ENCODE measurements at places on chromosomes 7 and 10.

- DNase-seq: no peak
Measured at GRCh38 chr10:72267819-72268399, 5.8 kb upstream of the DDIT4 start.

DNA sequence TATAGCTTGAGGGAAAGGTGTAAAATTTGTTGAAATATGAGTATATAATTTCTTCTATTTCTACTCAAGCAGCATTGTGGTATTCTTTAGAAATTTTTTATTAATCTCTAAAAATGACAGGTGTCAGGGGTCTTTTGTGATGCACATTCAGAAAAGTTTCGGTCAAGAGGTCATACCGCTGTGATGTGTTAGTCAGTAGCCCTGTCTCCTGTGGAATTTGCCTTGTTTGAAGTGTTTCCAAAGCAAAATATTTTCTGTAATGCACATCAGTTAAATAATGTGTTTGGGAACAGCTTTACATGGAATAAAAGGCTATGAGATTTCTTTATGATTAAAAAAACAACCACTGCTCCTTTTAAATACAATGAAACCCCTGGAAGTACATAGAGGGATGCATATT, 35.8 kb downstream of the FOXP2 start:
- no peak for DNase-seq

DNA sequence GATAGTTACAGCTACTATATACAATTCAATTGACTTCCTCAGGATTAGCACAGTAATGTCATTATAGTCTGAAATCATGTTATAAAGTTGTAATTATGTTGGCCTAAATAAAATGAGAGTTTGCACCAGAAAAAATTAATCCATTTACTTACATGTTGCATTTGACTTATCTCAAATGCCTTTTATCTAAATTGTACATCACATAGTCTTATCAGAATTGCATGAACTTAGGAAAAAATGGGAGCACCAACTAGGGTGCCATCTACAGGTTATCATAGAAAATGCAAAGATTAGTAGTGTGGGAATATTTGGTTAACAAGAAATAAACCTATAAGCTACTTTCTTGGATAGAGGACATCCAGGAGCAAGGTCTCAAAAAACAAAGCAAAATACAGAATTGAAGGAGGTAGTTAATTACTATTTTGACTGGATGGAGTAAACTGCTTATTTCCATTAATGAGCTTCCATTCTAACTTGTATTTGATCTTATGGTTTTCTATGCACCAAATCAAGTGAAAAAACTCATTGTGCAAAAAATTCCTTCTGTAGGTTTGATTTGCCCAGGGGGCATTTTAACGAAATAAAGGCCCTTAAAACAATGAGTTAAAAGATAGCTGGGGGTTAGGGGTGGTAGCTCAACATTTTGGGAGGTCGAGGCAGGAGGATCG, 60.0 kb upstream of the ORC5 start:
- DNase-seq: no peak

- DNase-seq: no peak
Measured at GRCh38 chr7:96311967-96312366, 9.9 kb downstream of the SLC25A13 start.

DNA sequence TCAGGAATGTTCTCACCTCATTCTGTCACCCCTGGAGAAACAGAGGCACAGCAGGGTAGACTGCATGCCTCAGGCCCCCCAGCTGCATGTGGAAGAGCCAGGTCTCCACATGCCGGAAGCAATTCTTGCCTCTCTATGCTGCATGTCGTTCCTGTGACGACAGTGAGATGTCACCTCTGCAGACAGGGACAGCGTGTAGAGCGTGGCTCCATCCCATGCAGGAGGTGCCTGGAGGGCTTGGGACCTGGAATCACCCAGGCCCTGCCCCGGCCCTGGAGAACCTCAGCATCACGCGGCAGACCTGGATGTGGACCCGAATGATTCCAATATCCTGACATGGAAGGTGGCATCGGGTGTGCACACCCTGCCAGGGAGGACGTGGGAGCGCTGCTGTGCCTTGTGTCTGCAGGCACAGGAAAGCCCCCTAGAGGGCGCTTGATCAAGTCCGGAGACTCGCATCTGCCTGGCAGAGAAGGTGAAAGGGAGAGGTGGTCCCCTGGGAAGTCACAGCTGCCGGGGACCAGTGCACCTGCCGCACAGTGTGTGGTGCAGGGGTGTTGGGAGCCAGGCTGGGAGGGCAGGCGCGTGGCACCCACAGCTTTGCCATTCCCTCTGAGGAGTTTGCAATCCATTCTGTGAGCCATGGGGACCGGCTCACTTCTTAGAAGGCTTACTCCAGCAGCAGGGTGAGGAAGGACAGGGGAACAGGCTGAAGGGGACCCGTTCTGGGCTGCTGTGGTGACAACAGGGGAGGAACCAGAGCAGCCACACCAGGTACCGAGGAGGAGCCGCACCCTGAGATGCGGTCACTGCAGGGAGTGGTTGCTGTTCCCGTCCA, 45.3 kb upstream of the EN2 start:
- peak; percentile 13 for DNase-seq

- DNase-seq: no peak
Measured at GRCh38 chr10:48237259-48238250, 36.9 kb downstream of the FRMPD2 start.

DNA sequence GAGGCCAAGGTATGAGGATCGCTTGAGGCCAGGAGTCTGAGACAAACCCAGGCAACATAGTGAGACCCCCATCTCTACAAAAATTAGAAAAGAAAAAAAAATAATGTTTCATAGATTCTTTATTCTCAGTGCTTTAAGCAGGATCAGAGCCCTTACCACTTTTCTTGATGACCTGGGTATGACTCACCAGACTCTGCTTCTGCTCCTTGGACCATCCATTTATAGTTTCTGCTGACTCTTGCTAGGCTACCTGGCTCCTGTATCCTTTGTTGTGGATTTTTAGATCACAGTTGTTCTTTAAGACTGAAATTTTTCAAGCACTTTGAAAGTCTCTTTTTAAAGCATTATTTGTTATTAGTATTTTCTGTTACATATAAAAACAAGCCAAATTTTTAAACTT, 411.1 kb downstream of the GFRA1 start:
- DNase-seq: no peak

DNA sequence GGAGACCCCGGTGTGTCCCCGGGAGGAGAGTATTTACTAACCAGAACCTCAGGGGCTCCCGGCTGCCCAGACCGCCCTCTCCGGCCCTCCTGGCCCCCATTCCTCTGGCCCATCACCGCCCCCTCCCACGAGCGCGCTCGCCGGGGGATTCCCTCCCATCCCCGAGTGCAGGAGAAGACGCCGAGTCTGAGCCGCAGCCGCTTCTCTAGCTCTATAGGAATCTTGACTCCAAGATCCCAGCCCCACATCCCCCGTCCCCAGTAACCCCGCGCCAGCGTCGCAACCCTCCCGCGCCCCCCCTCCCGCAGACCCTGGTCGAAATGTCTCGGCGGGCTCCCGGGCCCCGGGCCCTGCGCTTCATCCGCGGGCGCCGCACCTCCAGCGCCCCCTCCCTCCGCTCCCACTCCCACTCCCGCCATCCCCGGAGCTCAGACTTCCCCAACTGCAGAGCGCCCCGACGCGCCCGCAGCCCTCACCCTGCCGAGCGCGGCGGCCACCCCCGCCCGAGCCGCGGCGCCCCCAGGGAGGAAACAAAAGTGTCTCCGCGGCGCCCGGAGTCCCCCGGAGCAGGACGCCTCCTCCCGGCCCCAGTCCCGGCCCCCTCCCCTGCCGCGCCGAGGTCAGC, 541 bp downstream of the ELMO1 start:
- DNase-seq: no peak

GRCh38 chr10:10479465-10479864, 538.2 kb upstream of the CELF2 start:
- no peak for DNase-seq

DNA sequence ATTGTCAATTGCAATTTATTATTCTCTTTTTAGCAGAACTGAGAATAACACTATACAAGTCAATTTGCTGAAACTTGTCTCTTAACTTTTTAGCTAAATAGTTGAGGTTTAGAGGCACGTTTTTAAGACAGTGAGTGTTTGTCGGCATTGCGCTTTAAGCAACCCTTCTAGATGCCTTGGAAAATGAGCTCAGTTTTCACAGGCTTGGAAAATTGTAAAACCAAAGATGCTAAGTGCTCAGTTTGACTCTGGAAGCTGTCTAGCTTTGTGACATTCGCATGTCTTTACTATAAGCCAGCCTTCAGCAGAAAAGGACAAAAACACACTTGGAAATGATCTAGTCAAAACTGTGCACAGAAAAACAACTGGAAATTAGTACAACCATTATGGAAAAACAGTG, 500.4 kb downstream of the NEBL start:
- no peak for DNase-seq

- DNase-seq: no peak
Measured at GRCh38 chr10:88705958-88706357, at the start of gene LIPK. LIPK (plus strand) TSS chr10:88706249; CDS start chr10:88724544, 18,295 bp downstream.

GRCh38 chr7:2313450-2314208, 612 bp downstream of the SNX8 start:
- no peak for DNase-seq

GRCh38 chr10:120630266-120630665, 173.2 kb downstream of the PLPP4 start:
- DNase-seq: no peak

GRCh38 chr7:16668978-16669377, 23.0 kb downstream of the BZW2 start:
- DNase-seq: no peak

GRCh38 chr10:48366261-48366660, 59.8 kb downstream of the MAPK8 start:
- no peak for DNase-seq

DNA sequence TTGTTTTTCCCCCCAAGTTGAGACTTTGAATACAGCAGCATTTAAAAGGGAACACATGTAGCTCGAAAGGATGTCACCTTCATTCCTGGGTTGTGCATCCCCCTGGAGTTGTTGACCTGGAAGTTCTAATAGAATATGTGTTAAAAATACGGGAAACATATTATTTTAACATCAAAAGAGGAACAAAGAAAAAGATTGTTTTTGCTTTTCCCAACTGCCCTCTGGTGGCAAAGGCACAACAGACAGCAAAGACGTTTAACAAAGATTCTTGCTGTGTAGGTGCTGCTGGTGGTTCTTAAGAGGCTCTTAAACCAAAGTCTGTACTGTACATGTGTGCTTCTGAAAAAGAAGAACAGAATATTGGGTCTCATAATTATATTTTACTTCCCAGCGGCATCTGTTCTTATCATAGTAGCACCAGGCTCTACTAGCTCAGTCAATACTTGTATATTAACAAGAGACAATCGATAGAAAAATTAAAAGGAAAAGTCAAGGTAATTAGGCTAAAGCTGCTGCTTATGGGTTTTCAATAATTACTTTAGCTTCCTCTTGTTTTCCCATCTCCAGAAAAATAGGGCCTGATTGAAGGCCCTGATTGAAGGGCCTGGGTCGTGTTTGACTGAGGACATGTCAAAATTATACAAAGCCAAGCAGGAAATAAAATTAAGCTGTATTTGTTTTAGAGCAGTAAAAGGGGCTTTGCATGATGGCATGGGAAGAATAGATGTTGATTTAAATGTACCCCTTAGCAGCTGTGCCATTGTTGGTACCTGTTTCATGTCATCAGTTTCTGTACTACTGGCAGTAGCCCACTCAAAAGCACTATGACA, 384.2 kb upstream of the LRGUK start:
- no peak for DNase-seq

DNA sequence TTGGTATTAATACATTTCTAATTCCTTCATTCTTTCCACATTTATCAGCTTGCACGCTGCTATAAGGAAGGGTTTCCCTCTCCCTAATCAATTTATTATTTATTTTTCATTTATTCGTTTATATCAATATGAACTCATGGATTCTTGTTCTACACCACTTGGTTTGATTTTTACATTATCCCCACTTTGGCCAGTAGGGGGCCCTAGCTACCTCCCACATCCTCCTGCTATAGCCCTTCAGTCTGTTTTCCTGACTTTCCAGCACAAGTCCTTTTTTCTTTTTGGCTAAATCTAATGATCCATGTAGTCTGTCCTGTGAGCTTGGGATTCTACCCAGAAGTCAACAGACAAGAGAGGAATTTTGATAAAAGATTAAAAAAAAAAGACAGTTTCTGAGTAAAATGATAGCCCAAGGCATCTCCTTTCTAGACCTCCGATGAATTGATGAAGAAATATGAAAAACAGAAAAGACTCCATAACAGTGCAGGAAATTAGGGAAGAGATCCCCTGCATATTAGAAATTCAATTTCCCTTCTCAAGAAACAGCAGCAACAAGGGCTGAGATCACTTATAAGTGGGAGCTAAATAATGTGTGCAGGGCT, 47.7 kb downstream of the LYZL2 start:
- DNase-seq: no peak

- no peak for DNase-seq
Measured at GRCh38 chr10:104076743-104077160, 8.9 kb downstream of the COL17A1 start.

GRCh38 chr10:93615576-93616235, 3.4 kb downstream of the PDE6C start:
- no peak for DNase-seq

- DNase-seq: no peak
Measured at GRCh38 chr10:45817912-45818311, 29.4 kb downstream of the AGAP4 start.

DNA sequence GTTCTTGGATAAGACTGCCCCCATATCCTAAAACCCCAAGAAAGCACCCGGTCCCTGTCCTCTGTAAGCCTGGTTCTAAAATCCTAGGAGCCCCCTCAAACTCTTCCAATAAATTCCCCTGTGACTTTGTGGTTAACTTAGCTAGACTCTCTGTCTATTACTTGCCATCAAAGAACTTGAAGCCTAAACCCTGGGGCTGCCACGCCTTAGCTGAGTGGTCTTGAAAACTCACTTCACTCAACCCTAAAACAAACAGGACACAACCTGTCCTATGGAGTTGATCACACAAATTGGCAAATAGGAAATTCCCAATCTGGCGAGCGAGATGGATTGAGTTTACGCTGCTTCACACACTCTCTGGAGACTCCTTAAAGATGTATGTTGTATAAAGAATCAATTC, 191.4 kb upstream of the SVIL start:
- no peak for DNase-seq

GRCh38 chr10:3785851-3786271, 852 bp upstream of the KLF6 start:
- DNase-seq: no peak

- DNase-seq: no peak
Measured at GRCh38 chr7:119397156-119397555, 875.8 kb upstream of the KCND2 start.

DNA sequence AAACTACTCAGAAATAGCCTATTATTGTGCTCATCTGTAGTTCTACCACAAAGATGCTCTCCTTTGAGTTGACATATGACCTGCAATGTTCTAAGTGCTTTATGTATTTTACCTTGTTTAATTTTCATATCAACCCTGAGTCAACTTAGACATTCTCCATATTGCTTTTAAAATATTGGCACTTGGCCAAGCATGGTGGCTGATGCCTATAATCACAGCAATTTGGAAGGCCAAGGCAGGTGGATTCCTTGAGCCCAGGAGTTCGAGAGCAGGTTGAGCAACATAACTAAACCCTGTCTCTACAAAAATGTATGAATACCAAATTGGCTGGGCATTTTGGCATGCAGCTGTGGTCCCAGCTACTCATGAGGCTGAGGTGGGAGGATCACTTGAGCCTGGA, 50.6 kb downstream of the PRKG1 start:
- DNase-seq: no peak

- DNase-seq: peak; percentile 49
Measured at GRCh38 chr10:73997461-73997786, 492 bp upstream of the VCL start.

- DNase-seq: no peak
Measured at GRCh38 chr10:17375936-17376584, 78.3 kb downstream of the ST8SIA6 start.

- no peak for DNase-seq
Measured at GRCh38 chr10:12469345-12469744, 120.0 kb downstream of the CAMK1D start.

- no peak for DNase-seq
Measured at GRCh38 chr7:151088856-151089699, 2.8 kb downstream of the AGAP3 start.
